Fibroblast of lung (primary cell): ENCODE measurements at places on chromosomes 1 and 21.
A peak's percentile ranks its signal among the peaks of the same experiment; 100 is the strongest.

DNA sequence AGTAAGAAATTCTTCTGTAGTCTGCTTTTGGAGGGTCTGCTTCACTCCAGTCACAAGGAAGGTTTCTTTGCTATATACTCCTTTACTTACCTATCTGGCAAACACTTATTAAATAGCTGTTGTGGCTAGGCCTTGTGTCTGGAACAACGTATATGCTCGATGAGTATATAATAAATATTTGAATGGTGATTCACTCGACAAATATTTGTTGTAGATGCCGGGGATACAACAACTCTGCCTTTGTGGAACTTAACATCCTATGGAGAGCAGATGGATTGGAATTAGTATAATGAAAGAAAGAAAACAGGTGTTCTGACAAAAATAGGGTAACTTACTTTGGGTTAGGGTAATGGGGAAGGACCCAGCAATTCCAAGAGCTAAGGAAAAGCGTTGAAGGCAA is 31.1 kb downstream of the KPNA6 start:
- DNase-seq, result peak; percentile 62

DNA sequence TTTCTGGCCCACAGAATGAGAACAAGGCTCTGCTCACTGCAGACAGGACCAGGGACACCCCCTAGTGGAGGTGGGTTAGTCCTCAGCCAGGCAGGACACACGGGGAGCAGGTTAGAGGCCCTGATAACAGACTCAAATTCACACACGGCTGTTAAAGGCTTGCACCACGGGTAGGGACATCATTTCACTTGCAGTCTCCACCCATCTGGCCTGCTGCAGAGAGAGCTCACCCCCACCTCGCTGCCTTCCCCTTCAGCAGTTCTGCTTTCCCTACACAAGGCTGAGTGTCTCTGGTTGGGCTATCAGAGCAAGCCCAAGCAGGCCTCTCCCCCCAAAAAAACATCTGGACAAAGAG is 20.6 kb downstream of the MEF2D start:
- no peak for DNase-seq

GRCh38 chr1:22829309-22829989 is 118.8 kb downstream of the EPHB2 start:
- no peak for DNase-seq

- no peak for DNase-seq
These were observed 71.5 kb upstream of the ACTL8 start for GRCh38 chr1:17683598-17683997.

GRCh38 chr21:16262091-16262490 is 532.3 kb downstream of the USP25 start:
- no peak for DNase-seq

DNA sequence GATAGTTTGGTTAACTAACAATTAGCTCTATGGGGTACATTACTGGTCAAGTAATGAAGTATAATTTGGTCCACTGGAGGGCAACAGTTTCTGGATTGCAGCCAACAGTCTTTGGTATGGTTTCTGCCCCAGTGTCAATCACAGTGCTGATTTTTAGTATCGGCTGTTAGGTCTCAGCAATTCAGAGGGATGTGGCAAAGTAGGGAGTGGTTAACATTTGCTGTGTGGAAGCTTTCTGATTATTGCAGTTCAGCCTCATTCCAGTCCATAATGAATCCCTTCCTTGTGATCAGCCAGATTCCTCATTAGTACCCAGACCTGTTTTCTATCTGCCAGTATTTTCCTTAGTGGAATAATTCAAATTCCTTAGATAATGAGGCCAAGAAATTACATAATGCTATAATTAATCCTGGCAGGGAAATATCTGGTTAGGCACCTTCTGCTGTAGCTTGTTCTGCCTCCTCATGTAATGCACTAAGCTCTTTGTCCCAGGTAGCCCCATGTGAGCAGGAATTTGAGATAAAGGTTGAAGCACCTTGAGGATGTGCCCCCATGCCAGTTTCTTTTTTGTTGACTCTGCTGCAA is 14.0 kb downstream of the F3 start:
- no peak for DNase-seq

DNA sequence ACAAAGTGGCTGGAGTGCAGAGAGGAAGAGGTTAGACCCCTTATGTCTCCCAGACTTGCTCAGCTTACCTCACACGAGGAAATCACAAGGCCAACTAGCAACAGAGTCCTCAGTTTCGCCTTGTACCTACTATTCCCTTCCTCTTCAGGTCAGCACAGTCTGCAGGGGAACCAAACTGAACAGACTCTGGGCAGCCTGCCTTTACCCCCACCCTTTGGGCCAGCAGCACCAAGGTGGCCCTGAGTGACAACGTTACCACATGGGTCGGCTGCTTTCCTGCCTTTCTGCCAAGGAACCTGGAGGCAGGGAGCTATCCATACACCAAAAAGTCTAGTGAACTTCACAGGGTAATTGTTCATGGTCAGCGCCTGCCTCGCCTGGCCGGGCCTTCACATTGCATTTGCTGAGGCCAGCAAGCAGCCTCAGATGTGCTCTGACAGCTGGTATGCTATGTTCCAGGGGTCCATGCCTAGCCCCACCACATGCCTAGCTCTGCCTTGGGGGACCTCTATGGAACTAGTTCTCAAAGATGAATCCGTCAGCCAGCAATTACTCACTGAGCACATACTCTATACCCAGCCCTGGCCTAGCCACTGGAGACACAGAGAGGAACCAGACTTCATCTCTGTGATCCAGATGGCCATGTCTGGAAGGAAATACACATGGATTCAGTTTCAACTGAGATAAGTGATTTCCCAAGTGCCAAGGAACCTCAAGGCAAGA is 69.6 kb downstream of the DMAP1 start:
- no peak for DNase-seq

DNA sequence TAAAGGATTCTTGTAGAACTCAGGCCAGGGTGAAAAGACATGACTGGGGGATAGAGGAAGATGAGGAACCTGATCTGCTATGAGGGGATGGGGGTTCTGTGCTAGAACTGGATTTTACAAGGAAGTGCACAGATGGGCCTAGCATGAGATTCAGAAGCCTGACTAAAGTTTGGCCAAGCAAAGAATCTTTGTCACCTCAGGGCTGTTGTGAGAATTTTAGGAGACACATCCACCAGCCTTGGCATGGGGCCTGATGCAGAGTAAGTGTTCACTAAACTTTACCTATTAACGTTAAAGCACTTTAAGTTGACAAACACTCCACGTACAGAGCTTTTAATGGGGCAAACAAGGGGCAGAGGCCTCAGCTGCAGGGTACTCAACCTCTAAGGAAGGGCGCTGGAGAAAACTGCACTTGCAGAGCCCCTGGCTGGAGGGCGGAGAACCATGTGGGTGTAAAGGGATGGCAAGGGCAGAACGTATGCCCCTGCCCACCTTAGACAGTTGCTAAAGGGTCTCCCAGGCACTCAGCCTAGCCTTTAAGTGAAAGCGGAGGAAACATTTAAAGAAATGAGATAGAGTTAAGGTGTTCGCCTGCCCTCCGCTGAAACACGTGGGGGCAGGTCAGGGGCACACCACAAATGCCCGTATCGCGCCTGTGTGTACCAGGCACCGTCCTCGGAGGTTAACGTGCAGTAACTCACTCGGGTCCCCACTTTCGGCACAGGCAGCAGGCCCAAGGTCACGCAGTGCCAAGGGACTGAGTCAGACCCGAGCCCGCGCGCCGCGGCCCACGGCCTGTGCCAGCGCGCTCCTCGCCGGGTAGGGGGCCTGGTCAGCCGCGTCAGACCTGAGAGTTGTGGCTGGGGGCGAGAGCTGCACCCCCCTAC is 990 bp upstream of the MRPS6 start:
- no peak for DNase-seq

DNA sequence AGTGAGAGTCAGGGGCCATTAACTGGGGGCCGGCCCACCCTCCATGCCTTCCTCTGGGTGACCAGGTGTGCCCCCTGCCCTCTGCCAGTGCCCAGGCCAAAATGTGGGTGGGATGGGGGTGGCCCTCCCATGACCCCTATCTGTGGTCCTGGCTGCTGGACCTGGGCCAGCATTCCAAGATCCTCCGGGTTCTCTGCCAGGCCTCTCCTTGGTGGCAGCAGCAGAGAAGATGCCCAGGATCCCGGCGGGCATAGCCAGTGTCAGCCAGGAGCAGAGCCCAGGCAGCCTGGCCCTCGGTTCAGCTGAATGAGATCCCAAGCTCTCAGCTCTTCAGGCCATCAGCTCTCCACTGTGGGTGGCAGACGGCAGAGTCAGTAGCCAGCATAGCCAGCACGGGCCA is 31.3 kb upstream of the ACTRT2 start:
- no peak for DNase-seq

DNA sequence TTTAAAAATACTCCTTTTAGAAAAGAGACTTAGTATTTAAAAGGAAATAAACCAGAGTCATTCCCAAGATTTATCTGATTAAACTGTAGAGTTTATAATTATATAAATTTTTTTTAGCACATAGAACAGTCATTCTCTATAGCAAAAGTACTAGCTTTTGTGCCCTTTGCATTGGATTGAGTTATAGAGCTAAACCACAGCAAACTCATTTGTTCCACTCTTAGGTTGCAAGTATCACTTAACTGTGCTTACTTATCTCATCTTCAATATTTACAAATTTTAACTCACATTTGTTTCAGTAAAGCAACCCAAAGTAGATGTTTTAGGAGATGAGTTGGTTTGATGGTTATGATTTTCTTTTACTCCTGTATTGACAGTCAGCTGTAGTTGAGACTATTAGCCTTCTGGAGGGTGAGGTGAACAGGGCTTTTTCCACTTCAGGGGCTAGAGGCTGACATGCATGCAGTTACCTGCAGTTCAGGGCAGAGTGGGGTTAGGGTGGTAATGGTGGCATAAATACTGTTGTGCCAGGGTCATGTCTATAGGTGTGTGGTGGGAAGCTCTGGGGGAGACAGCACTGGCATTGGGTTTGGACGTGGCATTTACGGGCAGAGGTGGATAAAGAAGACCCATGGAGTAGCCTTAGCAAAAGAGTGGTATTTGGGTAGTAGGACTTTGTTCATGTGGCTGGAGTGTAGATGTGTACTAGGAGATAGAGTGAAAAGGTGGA is 42.1 kb downstream of the DYRK1A start:
- DNase-seq, result peak; percentile 20

- no peak for DNase-seq
These were observed 21.5 kb upstream of the SLC2A1 start for GRCh38 chr1:42979896-42980800.

GRCh38 chr1:158112994-158113758 is 67.5 kb upstream of the CD1D start:
- peak; percentile 20 for DNase-seq

DNA sequence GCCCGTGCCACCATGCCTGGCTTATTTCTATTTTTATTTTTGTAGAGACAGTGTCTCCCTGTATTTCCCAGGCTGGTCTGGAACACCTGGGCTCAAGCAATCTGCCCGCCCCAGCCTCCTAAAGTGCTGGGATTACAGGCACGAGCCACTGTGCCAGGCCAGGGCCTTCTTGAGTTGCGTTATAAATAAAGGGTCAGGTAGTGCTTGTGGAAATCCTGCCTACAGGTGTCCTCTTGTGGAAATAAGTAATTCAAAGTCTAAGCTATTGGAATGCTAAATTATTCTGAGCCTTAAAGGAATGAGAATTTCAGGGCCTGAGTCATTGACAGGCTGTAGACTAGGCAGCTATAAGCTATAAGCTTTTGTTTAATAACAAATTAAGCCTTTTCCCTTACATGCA is 8.1 kb upstream of the SFT2D2 start:
- no peak for DNase-seq

DNA sequence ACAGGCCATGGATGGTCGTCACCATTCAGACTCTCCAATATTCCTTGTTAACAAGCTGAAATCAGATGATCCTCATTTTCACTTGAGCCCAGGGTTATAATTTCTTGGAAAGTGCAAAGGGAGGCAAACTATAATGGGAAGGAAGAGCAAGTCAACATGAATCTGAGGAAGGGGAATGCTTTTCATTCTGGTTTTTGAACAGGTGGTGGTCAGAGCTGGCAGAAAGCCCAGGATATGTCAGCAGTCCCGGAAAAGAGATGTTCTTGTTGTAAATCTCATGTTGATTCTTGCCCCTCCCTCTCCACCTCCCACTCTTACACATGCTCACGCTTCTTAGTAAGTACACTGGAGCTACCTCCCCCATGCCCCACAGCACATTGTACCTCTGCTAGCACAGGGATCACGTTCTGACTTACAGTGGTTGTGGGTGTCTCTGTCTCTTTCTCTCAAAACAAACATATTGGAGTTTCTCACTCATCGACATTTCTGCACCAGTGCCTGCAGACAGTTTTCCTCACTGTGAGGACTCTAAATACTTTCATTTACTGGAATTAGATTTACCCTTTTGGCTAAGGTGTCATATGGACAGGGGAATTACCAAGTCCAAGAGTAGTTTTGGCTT is 77.6 kb downstream of the XCL2 start:
- peak; percentile 36 for DNase-seq

DNA sequence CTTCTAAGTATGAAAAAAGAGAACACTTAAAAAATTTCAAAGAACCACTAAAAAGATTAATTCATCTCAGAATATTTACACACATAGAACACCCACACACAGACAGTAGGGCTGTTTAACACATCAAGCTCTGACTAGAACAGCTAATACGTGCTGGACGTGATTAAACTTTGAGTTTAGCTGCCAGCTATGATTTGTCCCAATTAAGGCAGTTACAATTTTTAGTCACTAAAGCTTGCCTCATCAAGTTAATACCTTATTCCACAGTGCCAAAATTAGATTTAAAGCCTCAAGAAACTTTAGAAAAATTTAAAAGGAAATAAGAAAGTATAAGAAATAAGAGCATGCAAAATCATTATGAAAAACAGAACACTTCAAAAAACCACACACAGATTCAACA is 18.9 kb downstream of the SLC16A1 start:
- DNase-seq, result peak; percentile 60
